HFFc6 (cell line): ENCODE measurements at places on chromosomes 4 and X. TPM values are rescaled to one million over a fixed set of nuclear protein-coding genes. Genes with fewer than 3 reads are reported as not detected.

- H3K27me3 ChIP-seq, result no peaks in the 10 kb centered on the region
- no peaks in the 10 kb centered on the region for H3K36me3 ChIP-seq
- no peak for DNase-seq
- no peaks in the 10 kb centered on the region for H3K4me1 ChIP-seq
These were observed 225.8 kb downstream of the FGF13 start for GRCh38 chrX:138485767-138486166.

DNA sequence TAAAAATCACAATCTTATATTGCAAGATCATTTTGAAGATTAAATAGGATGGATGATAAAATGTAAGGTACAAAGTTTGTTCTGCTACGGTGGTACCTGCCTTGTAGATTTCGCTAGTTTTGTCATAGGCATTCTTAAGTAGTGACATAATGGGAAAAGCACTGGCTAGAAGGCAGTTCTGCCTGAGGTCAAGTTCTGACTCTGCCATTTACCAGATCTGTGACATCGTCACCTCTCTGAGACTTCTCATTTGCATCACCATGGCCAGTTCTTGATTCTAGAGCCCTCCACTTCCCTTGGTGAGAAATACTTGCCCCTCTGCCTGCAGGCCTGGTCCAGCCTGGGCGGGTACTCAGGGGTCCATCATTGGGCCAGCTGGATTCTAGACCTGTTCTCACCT, 85.2 kb downstream of the HS3ST1 start:
- no peaks in the 10 kb centered on the region for H3K27me3 ChIP-seq
- no peaks in the 10 kb centered on the region; the same call in 1 of the 2 replicates for H3K36me3 ChIP-seq
- no peaks in the 10 kb centered on the region for H3K4me1 ChIP-seq
- H3K4me3 ChIP-seq, result no peak overlapping the region

GRCh38 chr4:152224223-152224622, 311.7 kb downstream of the FBXW7 start:
- H3K4me1 ChIP-seq, result peaks cover 10% of the 10 kb centered on the region
- peaks cover 8% of the 10 kb centered on the region for H3K27me3 ChIP-seq
- H3K4me3 ChIP-seq, result no peak overlapping the region

- H3K36me3 ChIP-seq, result no peaks in the 10 kb centered on the region
These were observed 2.2 kb downstream of the ATP8A1 start for GRCh38 chr4:42654631-42655268.

The HS3ST1 gene
- not detected in 3 replicates for total RNA-seq

The PGM2 gene
- total RNA-seq, result 39.2 to 45.2 TPM (median 42.7 TPM) in 3 replicates

The CCDC110 gene
- total RNA-seq, result not detected in 3 replicates

The POU3F4 gene
- total RNA-seq, result not detected in 3 replicates
